ENCODE measurements at places on chromosomes 4 and X.

- no peak for DNase-seq
These were observed 34.5 kb downstream of the ACE2 start for GRCh38 chrX:15566244-15566643.

DNA sequence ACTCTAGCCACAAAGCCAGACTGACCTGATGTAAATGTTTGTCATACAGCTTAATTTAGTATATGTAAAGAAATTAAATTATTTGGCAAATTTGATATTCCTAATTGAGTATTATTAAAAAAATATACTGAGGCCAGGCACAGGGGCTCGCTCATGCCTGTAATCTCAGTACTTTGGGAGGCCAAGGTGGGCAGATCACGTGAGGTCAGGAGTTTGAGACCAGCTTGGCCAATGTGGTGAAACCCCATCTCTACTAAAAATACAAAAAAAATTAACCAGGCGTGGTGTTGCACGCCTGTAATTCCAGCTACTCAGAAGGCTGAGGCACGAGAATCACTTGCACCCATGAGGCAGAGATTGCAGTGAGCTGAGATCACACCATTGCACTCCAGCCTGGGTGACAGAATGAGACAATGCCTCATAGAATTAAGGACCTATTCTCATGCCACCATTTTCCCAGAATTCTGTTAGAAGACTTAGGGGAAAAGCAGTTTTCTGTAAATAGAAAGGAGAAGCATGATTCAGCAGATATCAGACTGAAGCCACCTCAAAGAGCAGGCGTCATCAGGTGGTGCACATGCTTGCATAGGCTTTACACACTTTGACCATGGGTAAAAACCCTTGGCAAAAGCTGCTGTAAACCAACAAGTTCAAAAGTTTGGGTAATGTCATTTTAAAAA lies 6.1 kb downstream of the UBQLN2 start:
- DNase-seq = no peak

DNA sequence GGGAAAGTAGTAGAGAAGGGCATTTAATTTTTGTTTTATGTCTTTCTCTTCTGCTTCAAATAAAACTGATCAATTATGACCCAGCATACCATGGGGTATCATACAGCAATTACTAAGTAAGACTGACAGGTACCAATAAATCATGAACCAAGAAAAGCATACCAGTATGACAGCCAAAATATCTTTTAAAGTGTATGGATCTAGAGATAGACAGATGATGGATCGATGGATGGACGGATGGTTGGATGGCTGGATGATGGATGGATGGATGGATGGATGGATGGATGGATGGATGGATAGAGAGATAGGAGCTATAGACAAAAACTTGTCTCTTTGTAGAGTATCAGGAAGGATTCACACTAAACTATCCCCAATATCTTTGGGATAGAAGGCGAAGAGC lies 1.4 kb downstream of the DDX60L start:
- DNase-seq = no peak

- DNase-seq = no peak
These were observed 2.1 kb downstream of the C4orf54 start for GRCh38 chr4:99655308-99656081.

GRCh38 chr4:26462874-26463273 lies 27.4 kb downstream of the CCKAR start:
- DNase-seq = no peak

DNA sequence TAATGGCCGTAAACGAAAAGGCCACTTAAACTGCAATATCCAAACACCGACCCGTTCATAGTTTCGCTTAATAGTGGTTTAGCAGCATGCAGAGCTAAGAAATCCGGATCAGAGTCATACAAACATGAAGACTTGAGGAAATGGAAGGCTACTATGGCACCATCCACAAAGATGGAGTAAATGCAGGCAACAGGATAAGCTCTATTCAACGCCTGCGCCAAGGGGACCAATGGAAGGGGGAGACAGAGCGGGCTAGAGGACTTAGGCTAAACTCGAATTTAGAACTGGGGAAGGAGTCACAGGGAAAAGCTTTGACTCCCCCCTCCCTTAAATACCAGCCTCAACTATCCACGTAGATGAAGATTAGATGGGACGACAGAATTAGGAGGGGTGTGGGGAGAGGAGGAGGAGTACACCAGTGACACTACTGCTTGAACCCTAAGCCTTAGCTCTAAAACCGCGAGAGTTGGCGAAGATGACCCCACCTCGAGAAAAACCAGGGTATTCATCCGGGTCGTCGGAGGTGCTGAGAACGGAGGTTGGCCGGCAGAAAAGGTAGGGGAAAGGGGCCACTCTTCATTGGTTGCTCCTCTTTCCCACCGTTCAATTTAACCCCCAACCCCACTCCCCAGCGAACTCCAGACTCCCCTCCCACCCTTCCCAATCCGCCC lies 3.5 kb downstream of the HUWE1 start:
- peak; percentile 49 for DNase-seq

DNA sequence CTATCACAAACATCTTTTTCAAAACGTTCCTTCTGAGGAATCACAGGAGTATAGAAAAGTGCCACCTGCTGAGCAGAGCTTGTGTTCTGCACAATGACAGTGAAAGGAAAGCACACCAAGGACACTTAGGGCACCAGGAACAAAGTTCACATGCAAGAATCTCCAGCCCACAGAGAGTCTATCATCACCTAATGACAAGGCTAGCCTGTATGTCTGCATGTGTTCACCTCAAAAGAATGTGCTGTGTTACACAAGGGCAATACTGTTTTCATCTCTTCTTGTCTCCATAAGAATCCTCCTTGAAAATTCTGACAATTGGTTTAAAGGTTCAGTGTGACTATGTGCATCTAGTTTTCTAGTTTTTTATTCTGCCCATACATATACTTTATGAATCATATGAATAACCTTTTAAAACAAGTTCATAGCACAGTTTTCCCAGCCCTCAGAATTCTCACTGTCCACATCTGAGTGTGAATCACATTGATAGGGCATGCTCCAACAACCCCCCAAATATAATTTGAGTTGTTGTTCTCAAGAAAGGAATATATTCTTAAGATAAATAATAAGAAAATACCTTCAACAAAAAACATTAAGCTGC lies 118.0 kb downstream of the PWWP3B start:
- no peak for DNase-seq

DNA sequence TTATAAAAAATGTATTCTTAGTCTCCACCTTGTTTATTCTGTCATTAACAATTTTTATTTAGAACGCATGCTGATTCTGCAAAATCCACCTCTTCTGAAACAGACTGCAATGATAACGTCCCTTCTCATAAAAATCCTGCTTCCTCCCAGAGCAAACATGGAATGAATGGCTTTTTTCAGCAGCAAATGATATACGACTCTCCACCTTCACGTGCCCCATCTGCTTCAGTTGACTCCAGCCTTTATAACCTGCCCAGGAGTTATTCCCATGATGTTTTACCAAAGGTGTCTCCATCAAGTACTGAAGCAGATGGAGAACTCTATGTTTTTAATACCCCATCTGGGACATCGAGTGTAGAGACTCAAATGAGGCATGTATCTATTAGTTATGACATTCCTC lies 75.6 kb upstream of the SMARCA5 start:
- no peak for DNase-seq

DNA sequence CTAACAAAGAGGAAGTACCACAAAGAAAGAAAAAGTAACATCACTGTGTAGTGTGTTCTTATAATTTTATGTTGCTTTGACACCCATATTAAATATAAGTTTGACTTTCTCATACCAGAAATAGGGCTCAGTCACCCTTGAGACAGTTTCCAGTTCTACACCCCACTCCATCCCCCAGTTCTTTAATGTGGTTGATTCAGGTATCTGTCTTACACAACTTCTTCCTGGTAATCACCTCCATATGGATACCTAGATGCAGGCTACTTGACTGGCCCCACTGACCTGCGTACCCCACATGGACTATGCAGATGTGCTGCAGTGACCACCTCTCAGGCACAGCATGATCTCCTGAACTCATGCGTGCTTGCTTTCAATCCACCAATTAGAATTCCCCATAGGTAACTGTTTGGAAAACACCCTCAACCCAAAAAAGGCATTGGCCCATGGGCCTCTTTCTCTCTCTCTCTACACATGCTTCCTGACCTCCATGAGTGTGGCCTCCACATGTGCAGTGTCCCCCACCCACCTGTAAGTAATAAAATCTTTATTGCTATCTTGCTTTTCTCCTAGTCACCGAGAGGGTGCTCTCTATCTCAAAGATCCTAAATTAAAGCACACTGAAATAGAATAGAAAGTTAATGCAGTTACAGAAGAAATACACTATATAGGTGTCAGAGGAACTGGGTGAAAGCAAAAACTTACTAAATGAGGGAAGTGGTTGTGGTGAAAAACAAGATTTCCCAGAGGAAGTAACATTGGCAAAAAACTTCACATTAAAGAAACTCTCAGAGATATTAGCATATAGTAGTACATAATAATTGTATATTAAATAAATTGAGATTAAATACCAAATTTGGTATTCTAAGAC lies 98.4 kb downstream of the ZAR1 start:
- no peak for DNase-seq

DNA sequence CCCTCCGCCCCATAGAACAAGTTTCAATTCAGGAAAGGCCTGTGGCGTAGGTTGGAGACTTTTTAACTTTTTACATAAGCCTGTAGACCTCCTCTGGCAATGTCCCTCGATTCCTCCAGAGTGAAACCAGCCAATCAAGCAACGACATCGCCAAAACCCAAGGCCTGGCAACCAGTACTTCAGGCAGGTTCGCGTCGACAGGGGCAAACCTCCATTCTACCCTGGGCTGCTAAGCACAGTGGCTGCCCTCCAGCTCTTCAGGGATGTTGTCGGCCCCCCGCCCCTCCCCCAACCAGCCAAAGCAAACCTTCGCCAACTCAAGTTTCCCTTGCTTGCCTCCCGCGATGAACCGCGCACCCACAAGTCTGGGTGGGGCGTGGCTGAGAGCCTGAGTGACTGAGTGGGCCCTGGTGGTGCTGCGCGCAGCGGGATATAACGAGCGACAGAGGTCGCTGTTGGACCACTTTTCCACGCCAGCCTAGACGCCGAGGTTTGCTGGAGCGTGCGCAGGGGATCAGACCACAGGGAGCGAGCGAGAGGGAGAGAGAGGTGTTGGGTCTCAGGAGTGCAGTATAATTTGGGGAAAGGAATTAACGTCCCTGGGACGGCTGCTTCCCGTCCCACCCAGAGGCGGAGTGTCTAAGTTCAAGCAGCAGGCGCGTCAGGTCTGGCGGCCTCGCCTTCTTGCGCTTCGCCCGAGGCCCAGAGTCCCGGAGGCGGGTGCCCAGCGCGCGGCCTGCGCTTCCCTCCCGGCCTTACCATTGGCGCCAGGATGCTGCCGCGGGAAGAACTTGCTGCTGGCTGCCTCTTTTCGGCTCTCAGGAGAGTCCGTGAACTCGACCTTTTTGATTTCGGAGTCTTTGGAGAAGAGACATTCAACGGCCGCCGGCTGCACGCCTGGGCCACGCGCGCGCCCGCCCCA lies 9.0 kb upstream of the PITX2 start:
- DNase-seq = peak; percentile 80

- DNase-seq = no peak
These were observed 408.6 kb downstream of the FAM47B start for GRCh38 chrX:35351212-35351611.

GRCh38 chrX:155766321-155766720 lies 114.8 kb upstream of the VAMP7 start:
- DNase-seq = no peak

GRCh38 chr4:69738872-69739271 lies 21.5 kb downstream of the SULT1B1 start:
- no peak for DNase-seq

- no peak for DNase-seq
These were observed 37.0 kb downstream of the STK26 start for GRCh38 chrX:132059973-132060540.

DNA sequence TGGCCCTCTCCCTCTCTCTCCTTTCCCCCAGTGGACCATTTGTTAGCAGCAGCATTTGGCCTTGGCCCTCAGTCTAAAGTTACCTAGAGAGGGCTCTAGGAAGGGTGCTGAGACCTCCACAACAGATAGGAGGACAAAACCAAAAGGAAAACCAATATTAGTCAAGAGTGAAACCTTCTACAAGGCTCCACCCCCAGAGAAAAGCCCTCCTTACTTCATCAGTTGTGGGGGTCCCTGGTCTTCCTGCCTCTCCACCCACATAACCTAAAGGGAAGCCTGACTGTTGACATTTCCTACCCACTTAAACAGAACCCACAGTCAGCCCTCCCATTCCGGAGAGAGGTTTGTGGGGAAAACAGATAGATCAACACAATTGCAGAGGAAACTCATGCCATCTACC lies 4.7 kb upstream of the CD40LG start:
- DNase-seq = no peak

DNA sequence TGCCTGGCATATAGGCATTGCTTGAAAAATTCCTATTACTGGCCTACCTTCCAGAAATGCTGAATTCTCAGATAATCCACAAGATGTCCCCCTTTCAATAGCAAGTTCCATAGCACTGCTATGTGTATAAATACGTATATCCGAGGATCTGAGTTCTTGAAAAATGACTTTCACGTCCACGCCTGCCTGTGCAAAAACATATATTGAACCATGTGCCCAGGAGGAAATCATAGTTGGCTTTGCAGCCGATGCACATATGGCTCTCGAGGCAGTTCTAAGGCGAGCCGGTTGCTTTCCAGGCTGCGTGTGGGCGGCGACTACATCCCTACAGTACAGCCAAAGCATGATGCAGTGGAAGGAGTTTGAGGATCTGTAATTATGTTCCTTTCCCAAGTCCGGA lies 55.4 kb upstream of the ESX1 start:
- DNase-seq = no peak

DNA sequence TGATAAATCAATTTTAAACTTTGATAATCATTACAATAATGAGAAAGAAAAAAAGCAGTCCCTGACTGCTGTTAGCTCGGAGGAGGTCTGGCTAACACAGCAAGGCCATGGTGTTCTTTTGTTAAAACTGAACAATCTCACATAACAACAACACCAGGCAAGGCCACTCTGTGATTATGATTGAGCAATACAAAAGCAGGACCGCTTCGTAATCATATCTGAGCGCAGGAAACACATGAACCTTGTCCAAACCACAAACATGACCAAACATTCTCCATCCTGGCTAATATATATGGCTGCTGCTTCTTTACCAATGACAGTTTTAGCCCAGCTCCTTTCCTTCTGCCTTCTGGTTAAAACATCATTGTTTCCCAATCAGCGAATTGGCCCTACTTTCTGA lies 76.8 kb upstream of the DDX53 start:
- no peak for DNase-seq

DNA sequence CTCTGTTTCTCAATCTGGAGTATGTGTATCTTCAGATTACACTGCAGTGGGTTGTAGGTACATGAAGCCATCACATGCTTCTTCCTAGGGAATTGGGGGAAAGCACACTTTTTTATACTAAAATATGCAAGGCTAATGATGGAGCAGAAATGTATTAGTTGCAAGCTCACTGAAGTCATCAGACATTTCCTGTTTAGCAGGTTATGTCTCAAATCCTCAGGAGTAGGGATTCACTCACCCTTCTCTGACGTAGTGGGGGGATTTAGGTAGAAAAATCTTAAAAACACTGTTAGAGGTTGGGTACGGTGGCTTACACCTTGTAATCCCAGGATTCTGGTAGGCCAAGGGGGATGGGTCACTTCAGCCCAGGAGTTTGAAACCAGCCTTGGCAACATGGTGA lies 128.4 kb upstream of the GPC4 start:
- DNase-seq = no peak

Data from BE2C (cell line).